ENCODE measurements at places on chromosomes 5 and 9.

GRCh38 chr9:88889386-88889785, 101.9 kb upstream of the S1PR3 start:
- DNase-seq = no peak

- DNase-seq = no peak
Observed at GRCh38 chr9:76615177-76615603, 149.0 kb upstream of the PCA3 start.

DNA sequence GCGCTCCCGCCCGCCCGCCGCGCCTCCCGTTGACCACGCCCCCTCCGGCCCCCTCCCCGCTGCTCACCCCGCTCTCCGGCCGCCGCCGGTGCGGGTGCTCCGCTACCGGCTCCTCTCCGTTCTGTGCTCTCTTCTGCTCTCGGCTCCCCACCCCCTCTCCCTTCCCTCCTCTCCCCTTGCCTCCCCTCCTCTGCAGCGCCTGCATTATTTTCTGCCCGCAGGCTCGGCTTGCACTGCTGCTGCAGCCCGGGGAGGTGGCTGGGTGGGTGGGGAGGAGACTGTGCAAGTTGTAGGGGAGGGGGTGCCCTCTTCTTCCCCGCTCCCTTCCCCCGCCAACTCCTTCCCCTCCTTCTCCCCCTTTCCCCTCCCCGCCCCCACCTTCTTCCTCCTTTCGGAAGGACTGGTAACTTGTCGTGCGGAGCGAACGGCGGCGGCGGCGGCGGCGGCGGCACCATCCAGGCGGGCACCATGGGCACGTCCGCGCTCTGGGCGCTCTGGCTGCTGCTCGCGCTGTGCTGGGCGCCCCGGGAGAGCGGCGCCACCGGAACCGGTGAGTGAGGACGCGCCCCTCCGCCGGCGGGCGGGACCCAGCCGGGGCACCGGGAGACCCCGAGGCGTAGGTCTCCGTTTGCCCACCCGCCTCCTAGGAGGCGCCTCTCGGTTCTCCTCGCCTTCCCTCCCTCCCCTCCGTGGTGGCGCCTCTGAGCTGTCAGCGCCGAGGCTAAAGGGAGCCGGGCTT, at the start of gene VLDLR:
VLDLR (plus strand) TSS at position 66 of the 739 bp plus-strand sequence; CDS start at position 469, 403 bp downstream.
- no peak for DNase-seq

DNA sequence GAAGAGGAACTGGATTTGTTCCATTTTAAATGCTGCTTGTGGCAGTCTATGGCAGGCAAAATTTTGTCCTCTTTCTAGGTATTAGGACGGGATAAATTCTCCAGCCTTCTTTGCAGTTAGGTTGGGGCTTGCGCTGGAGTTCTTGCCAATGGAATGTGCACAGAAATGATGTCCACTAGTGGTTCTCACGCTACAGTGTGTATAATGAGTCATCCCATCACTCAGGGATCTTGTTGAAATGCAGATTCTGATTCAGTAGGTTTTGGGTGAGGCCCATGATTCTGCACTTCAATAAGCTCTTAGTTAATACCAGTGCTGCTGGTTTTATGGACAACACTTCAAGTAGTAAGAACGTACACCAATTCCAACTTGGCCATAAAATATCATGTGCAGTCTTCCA, 317.6 kb upstream of the KLF4 start:
- DNase-seq = no peak

- no peak for DNase-seq
Observed at GRCh38 chr5:151130922-151131891, 26.4 kb downstream of the ANXA6 start.

- no peak for DNase-seq
Observed at GRCh38 chr5:64811050-64811640, 42.4 kb downstream of the CWC27 start.

DNA sequence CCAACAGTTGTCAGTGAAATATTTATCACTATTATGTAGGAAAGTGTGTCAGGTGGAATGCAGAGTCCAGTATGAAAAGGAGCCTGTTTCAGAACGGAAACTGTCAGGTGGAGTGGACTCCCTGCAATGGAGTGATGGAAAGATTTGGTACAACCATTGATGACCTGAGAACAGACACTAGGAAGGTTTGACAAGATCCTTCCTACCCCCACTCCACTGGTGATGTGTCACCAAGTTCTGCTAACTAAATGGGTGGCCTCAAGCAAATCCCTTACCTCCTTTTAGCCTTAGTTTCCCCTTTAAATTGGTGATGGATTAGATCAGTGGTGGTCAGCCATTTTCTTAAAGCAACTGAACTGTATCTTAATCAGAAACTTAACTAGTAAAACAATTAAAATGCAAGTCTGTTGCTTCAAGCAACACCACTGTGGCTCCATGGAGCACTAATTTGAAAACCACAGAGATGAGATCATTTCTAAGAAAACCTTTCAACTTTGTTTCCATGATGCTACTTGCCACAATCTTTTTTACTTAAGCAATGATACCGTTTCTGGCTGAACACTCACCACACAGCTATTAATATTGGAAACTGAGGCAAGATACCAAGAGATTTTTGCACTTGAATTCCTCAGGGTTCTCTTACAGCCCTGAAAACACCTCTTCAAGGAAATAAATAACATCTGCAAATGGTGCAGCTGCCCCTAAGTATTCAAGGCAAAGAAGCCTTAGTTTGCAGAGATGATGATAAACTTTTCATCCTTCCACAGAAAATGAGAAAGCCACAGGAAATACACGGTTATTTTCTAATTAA, 140.6 kb downstream of the ERCC6L2 start:
- DNase-seq = no peak

GRCh38 chr5:125199968-125200865, 453.8 kb upstream of the ZNF608 start:
- no peak for DNase-seq

DNA sequence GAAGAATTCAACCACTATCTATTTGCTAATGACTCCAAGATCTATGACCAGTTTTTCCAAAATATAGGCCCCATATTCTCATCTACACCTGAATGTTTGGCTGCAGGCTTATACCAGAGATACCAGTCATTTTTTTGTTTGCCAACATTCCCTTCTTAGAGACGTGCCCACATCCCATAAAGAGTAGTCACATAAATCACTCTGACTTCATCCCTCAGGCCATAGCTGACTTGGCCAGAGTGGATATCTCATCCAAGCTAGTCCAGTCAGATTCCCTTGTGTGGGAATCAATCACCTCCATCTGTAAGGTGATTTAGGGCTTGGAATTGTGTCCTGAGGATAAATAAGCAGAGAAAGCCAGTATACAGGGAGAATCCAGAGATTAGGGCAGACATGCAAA, 124.3 kb upstream of the SLC24A2 start:
- DNase-seq = no peak

DNA sequence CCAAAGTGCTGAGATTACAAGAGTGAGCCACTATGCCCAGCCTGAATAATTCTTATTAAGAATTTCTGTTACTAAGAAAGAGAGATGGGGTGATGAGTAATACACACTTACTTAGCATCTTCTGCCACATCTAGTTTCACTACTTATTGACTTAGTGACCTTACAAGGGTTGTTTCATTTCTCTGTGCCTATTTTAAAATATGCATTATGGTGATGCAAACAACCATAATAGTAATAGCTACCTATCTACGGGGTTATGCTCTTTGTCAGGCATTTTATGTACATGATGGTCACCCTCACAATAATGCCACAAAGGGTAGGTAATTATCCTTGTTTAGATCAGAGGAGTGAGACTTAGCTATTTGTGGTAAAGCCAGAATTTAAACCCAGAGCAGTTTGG, 499.0 kb upstream of the SGCD start:
- DNase-seq = no peak

- DNase-seq = no peak
Observed at GRCh38 chr5:93821891-93822415, 80.6 kb upstream of the POU5F2 start.

DNA sequence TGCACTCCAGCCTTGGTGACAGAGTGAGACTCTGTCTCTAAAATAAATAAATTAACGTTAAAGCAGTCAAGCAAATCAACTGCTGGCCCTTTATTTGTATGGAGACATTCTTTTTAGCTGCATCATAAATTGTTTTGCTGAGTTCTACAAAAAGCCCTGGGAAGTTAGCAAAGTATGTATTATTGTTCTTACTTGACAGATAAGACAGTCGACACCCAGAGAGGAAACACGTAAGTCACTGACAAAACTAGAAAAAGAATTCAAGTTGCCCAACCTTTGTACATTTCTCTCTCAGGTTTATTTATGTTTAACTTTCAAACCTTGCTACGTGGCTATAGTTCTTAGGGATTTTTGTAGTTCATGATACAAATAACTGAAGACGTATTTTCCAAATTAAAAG, 40.4 kb upstream of the MACIR start:
- no peak for DNase-seq

GRCh38 chr9:90919883-90920282, 118.3 kb downstream of the SYK start:
- DNase-seq = no peak

GRCh38 chr9:27784847-27785713, 211.8 kb upstream of the C9orf72 start:
- DNase-seq = no peak

- no peak for DNase-seq
Observed at GRCh38 chr5:37770786-37771185, 69.1 kb downstream of the GDNF start.

- no peak for DNase-seq
Observed at GRCh38 chr5:85225388-85225787, 840.7 kb upstream of the EDIL3 start.

DNA sequence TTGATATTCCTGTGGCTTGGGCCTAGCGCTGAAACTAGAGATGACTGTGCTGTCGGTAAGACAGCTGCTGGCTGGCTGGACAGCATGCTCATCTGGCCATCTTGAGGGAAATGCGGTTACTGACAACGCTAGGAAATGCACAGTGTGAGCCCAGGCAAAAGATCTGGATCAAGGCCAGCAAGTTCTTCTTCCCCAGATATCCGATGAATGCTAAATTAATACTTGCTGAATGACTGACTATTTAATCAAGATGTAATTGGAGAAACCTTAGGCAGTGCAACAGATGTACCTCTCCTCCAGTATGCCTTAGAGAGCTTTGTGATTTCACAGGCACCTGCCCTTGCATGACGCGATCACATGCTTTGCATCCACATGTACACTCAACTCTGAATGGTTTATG, 659.1 kb downstream of the EFNA5 start:
- no peak for DNase-seq

DNA sequence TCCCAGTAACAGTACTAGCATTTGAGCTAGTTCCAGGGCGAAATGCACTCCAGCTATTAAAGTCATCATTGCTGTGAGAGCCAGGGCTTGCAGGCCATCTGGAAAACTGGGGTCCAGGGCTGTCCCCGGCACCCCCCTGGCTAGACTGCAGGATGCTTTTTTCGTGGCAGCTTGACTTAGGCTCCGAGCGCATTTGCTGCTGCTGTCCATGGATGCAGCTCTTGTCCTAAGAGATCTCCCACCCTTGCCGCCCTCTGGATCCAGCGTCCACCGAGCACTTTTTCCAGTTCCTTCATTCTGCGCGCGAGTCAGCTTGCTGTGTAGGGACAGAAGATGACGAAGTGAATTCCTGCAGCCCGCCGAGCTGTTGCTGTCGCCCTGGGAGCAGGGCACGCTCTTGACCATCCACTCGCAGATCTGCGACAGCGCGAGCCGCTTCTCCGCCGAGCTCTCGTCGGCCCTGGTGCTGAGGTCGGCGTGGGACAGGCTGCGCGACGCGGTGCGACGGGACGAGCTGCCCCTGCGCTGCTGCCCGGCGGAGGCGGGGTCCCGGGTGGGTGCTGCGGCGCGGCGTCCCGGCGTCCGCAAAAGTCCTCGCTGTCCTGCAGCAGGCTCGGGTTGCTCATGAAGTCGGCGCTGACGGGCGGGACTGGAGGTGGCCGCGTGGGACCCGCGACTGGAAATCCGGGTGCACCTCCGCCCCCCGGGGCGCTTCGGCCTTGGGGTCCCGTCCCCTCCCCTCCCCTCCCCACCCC, 30.7 kb downstream of the OR2V1 start:
- DNase-seq = no peak

- DNase-seq = no peak
Observed at GRCh38 chr5:95441636-95442035, 50.5 kb downstream of the FAM81B start.

GRCh38 chr5:61431923-61432620, 100.0 kb downstream of the ZSWIM6 start:
- no peak for DNase-seq

GRCh38 chr9:34502471-34502870, 20.3 kb downstream of the ENHO start:
- no peak for DNase-seq

DNA sequence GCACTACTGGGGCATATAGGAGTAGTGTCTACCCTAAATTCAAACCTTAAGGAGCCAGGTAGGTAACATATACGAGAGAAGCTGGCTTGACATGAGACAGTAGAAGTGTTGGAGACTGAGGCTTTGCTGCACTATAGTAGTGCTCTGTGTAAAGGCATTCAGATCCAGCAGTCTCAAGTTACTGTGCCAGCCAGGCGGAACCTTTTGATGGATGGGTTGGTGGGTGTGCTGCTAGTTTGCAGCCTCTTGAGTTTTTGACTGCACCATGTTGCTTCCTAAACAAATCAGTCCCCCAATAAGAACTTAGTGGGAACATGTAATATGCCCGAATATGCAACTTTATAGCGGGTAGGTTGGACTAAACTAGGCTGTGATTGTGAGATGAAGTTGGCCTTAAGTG, 1.5 kb downstream of the CLTA start:
- DNase-seq = no peak

- no peak for DNase-seq
Observed at GRCh38 chr5:163712011-163712410, 206.6 kb downstream of the MAT2B start.

DNA sequence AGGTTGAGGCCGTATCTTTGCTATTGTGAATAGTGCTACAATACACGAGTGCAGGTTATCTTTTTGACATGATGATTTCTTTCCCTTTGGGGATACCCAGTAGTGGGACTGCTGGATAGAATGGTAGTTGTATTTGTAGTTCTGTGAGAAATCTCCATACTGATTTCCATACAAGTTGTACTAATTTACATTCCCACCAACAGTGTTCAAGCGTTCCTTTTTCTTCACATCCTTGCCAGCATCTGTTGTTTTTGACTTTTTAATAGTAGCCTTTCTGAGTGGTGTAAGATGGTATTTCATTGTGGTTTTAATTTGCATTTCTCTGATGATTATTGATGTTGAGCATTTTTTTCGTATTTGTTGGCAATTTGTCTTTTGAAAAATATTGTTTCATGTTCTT, 41.4 kb downstream of the CNOT6 start:
- DNase-seq = no peak

DNA sequence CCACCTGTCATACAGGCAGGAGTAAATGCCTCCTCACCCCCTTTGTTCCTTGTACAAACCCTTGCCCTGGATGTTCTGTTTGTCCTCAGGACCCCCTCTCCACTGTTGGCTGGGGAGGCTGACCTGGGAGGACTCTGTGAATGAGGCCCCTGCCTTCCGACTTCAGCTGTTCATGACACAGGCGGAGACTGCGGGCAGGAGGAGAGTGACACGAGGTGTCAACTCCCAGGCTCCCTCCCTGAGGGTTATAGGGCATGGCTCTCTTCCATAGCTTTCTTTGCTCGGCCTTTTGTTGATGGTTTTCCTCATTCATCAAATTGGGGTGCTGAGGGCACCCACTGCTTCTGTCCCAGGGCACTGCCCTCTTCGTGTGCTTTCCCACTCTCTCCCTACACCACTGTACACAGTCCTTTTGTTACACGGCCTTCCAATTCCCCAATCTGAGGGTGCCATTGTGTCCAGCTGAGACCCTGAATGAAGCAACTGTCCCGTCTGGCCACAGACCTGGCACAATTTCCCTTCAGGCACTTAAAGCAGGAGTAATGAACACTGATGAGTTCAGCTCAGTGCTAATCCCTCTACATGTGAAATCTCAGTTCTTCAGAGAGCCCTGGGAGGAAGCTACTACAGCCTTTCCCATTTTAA, 33.8 kb downstream of the KCNIP1 start:
- no peak for DNase-seq
